ENCODE measurements at places on chromosomes 12 and 14.

GRCh38 chr12:132160016-132160415 is 15.8 kb downstream of the NOC4L start:
- no peak for DNase-seq

DNA sequence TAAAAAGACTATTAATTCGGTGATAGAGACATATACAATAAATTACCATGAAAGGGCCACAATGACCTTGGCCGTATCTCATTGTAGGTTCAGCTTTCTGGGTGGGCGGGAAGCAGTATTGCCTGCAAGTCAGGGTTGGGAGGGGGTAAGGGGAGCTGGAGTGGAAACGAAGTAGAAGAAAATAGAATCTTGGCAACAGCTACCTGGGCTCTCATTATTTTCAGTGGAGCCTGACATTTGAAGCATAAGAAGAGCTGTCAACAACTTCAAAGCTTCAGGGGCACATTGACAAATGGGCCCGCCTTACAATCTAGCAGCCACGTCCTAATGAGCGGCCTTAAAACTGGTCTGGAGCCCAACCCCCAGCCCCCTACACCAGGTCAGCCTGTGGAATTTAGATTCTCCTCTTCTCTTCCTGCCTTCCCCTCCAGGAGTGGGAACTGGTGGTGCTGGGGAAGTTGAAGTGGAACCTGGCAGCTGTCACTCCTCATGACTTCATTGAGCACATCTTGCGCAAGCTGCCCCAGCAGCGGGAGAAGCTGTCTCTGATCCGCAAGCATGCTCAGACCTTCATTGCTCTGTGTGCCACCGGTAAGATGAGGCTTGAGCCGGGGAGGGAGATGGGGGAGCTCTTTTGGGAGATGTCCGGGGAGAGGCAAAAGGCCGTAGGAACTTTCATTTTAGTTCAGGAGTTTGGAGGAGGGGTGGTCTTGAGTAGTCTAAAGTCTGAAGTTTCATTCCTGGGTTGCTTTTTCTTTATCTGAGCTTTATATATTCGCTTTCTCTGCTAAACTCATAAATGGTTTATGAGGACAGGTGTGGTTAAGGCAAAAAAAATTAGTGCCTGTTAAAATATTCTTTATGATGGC is 5.0 kb downstream of the CCND2 start:
- DNase-seq, result no peak

DNA sequence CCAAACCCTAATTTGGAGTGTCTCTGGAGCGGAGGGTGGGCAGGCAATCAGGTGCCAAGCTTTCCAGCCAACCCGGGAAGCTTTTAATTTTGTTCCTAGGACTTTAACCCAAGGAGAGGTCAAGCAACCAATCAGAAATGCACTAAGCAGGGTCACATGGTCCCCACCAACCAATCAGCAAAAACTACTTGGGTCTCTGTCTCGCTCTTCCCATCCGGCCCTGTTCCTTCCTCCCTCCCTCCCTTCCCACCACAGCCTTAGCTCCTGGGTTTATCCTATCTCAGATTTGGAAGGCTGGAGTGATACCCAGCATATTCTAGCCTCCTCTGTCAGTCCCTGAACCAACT is 7.3 kb downstream of the HOXC5 start:
- no peak for DNase-seq

GRCh38 chr14:83960832-83961512 is 1569.0 kb upstream of the FLRT2 start:
- no peak for DNase-seq

GRCh38 chr14:81153187-81153586 is 67.6 kb downstream of the GTF2A1 start:
- DNase-seq, result no peak

GRCh38 chr14:43671716-43672485 is 835.2 kb downstream of the FSCB start:
- no peak for DNase-seq

DNA sequence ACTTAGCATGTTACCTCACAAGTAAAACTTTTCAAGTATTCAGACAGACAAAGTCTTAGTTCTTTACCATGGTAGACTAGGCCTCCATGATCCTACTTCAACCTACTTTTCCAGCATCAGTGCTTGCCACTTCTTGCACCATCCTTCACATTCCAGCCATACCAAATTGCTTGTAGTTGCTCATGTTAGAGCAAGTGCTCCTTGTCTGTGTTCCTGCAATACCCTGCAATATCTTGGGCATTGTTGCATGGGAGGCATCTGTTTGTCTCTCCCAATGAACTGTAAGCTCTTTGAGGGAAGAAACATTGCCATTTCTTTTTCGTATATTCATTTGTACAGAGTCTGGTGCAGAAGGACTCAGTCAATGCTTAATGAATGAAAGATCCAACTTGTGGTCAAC is 78.0 kb downstream of the SRGAP1 start:
- DNase-seq, result no peak

GRCh38 chr14:99621948-99622347 is 17.9 kb upstream of the CCDC85C start:
- DNase-seq, result no peak

All from suprapubic skin (tissue), 4 donors.